Activated T-helper 2 cell treated with anti-CD3 and anti-CD28 coated beads, Interferon-gamma antibody, Interleukin-2, Interleukin-4, amounts not matched to agents 10 μg/mL and 5 μg/mL and 100 μg/mL, durations not matched to agents 14 hours and 24 hours and 36 hours (primary cell): ENCODE measurements at places on chromosomes 6 and 20.
A peak's percentile ranks its signal among the peaks of the same experiment; 100 is the strongest.

DNA sequence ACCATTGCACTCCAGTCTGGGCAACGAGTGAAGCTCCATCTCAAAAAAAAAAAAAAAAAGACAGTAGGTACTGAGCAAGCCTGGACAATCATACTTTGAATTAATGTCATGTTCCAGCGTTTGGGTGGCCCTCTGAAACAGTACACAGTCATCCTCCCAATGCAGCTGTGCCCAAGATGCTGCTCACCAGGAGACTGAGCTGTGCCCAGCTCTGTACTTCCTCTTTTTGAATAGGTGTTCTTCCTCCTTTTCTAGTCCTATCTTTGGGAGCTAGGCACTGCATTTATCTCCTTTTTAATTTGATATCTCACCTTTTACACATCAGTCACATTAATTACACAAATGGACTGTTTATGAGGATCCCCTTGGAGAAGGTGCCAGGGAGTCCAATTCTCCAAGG lies 101.5 kb downstream of the RPP40 start:
- no peak for DNase-seq

DNA sequence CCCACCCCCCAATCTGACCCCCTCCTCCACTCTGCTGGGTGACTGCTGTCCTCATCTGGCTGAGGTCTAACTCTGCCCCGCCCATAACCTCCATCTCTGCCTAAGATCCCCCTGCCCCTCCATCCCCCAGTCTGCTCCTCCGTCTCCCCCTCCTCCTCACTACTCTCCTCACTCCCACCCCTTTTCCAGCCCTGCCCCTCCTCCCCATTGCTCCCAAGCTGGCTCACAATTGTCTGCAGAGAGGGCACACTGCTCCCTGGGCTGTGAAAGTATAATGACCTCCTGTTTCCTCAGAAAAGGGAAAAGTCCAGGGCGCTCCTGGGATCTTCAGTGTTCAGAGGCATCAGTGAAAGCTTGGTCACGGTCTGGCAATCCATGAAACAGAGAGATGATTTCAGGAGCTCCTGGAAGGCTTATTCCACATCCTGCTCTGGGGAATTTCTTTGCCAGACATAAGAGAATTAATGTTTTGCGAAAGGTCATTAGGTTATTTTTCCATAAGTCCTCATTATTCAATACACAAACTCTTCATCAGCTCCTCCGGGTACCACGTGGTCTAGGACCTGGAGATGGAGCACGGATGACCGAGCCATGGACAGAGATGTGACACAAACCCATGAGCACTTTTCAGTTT lies 21.5 kb downstream of the CST5 start:
- DNase-seq: no peak

DNA sequence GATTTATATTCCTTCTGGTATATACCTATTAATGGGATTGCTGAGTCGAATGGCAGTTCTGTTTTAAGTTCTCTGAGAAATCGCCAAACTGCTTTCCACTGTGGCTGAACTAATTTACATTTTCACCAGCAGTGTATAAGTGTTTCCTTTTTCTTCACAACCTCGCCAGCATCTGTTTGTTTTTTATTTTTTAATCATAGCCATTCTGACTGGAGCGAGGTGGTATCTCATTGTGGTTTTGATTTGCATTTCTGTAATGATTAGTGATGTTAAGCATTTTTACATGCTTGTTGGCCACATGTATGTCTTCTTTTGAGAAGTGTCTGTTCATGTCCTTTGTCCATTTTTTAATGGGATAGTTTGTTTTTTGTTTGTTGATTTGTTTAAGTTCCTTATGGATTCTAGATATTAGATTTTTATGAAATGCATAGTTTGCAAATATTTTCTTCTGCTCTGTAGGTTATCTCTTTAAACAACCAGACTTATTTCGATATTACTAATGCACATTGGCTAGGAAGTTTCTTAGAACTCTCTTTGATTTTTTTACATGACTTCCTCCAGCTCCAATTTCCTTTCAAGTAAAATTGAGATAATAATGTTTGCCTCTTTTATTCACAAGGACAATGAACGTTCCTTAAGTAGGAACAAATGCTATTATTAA lies 12.2 kb upstream of the VNN1 start:
- no peak for DNase-seq

- DNase-seq: peak; percentile 58
Measured at GRCh38 chr20:58308680-58309527, 611 bp upstream of the RAB22A start.

DNA sequence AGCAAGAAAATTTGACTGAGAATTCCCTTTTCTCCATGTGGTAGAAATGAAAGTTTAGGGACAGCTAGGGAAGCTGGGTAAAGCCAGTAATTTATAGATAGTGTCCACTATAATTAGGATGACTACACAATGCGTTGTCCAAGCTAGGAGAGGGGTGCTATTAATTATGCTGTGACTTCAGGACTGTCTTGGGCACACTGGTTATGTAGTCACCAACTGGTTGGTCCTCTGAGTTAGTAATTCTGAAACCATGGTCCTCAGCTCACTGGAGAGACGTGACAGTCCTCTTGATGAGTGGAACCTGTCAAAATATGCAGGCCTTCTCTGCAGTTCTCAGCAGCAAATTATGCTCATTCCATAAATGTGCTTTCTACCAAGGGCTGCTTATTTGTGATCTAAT lies 94.6 kb upstream of the ENPP5 start:
- no peak for DNase-seq

DNA sequence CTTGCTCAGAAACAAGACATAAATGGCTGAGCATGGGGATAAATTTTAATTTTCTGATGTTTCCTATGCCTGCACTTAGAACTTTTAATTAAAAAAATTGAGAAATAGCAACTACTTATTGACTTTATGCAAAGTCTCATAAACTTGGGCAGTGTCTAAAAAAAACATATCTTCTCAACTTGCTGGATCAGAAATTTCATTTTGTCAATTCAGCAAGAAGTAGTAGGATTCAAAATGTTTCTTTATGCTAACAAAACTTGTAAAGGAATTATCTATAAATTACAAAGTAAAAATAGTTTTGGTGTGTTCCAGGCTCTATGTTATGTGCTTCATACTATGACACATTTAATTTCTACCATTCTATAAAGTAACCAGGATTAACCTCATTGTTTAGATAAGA lies 562.2 kb upstream of the IMPG1 start:
- DNase-seq: no peak

GRCh38 chr20:18727032-18727508 lies 86.5 kb upstream of the SCP2D1 start:
- no peak for DNase-seq

DNA sequence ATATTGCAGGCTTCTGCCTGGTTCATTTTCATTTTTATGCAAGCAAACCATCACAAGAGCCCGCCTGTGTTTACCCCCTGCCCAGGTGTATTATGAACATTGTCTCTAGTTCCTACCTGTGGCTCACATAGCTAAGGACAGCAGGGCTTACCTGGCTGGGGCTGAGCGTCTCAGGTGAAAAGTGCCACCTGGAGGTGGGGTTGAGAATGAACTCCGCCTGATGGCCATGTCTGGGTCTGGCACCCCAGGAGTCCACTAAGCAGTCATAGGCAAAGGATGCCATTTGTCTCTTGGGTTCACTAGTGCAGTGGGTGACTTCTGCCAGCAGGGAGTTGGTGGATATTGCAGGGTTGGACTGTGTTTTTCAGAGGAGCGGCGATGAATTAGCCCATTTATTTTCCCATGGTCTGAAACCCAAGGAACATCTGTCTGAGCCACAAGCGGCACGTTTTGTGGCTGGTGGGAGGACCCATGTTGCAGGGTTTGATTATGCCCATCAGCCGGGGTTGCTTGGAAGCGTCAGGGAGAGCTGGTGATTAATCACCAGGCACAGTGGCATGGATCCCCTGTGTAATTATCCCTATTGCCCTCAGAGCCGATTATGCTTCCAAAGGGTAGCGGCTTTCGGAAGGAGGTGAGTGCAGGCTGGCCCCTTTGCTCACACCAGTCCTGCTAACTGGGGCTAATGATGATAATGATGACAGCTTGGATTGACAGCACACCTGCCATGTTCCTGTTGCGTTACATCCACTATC lies 92.1 kb downstream of the CDH26 start:
- no peak for DNase-seq

GRCh38 chr6:159508931-159509330 lies 184.1 kb downstream of the SOD2 start:
- DNase-seq: no peak

- no peak for DNase-seq
Measured at GRCh38 chr6:13971303-13971702, 46.6 kb downstream of the RNF182 start.

- no peak for DNase-seq
Measured at GRCh38 chr6:111565326-111566221, 40.1 kb downstream of the TRAF3IP2 start.

- DNase-seq: no peak
Measured at GRCh38 chr20:7437311-7437710, 502.9 kb downstream of the HAO1 start.

GRCh38 chr6:4327841-4328240 lies 192.5 kb upstream of the ECI2 start:
- no peak for DNase-seq

DNA sequence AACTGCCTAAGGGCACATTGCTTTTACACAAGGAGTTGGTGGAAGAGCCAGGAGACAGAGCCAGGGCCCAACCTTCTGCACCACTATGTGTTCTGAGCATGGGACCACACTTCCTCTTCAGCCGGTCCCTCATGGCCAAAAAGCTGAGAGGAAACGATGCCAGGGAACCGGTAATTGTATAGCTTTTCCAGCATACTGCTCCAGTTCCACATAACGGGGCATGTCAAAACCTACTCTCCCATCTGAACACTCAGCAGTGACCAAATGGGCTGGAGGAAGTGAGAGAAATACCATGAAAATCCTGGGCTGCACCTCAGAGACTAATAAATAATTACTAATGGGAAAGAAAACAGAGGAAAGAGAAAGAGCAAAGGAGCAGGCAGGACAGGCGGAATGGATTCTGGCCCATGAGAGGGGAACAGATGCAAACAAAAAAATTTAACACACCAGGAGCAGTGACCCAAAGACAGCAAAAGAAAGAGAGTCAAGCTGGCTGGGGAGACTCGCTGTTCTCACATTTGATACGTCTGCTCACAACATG lies 52.0 kb upstream of the BMP2 start:
- DNase-seq: no peak

GRCh38 chr6:136920671-136921380 lies 1.3 kb upstream of the SLC35D3 start:
- DNase-seq: no peak

- no peak for DNase-seq
Measured at GRCh38 chr20:51637241-51637640, 94.7 kb upstream of the NFATC2 start.

- no peak for DNase-seq
Measured at GRCh38 chr6:44217332-44218143, 812 bp downstream of the MYMX start.

GRCh38 chr6:28353981-28354676 lies 4.4 kb downstream of the ZKSCAN3 start:
- no peak for DNase-seq

DNA sequence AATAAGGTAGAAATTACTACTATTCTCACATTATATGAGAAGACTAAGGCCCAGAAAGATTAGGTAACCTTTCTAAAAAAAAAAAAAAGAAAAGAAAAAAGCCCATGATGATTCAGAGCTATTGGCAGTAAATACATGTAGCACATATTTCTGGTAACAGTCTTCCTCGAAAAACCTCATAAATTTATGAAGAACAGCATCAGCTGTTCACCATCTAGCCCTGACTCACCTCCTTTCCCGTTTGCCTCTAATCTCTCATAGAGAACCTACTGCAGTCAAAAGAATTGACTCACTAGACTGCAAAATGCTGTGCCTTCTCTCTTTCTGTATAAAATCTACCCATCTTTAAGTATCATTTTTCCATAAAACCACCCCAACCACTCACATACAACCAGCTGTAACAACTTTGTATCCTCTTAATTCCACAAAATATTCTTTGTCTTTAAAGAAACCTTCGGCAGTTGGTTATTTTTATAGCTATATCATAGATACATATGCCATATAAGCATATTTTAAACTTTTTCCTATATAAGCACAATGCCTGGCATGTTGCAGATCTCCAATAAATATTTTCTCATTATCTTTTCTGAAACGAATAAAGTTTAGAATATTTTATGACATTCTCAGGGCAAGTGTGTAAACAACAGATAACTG lies 152.7 kb upstream of the ENPP5 start:
- DNase-seq: no peak

- DNase-seq: no peak
Measured at GRCh38 chr20:58598211-58599015, 52.7 kb upstream of the STX16 start.

DNA sequence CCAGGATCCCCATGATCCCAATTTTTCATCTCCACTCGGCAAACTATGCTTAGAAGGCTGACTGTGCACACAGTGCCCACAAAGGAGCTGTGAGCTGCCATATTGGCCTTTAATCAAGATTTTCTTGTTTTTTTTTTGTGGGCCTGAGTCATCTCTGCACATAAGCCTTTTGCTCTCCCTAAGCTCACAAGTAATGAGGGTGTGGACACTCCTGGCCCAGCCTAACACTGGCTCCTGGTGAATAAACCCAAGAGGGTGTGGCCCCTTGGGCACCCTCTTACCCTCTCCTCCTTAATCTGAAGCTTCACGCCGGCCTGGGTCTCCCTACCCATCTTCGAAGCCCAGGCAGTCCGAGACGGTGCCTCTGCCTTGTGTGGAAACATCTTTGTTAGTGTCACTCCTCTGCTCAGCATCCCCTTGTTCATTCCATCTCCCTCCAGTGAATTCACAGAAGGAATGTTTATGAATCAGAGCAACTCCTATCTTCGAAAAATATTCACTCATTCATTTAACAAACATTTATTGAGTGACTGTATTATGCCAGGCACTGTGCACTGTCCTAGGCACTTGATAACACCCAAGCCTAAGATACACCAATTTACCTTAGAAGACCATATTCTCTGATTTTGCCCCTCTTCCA lies 22.2 kb upstream of the MRPS10 start:
- DNase-seq: no peak

DNA sequence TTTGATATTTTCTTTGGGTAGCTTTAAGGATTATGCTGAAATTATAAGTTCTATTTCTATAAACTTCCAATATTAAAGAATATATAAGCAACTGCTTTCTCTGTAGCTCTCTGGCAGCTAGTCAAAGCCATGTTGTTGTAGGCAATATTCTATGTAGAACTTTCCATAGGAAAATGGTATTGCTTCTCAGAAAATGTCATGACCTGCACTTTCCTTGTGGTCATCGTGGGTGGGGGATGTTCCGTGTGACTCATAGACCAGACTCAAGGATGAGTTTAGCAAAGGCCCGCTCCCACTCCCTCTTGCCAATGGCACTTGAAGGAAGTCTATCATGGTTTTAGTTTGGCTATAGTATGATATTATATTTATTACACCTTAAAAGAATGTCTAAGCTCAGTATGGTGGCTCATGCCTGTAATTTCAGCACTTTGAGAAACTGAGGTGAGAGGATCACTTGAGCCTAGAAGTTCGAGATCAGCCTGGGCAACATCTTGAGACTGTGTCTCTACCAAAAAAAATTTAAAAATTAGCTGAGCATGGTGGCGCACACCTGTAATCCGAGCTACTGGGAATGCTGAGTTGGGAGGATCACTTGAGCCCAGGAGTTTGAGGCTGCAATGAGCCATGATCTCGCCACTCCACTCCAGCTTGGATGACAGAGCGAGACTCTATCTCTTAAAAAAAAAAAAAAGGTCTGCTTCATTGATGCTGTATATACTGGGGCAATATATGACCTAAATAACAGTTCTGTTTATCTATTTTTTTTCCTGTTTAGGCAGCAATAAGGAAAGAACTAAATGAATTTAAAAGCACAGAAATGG lies 36.6 kb upstream of the LTV1 start:
- peak; percentile 19 for DNase-seq
